SK-N-DZ (cell line): ENCODE measurements at places on chromosomes 16 and 17.

GRCh38 chr16:12176051-12176450 lies 199.5 kb downstream of the SNX29 start:
- DNase-seq = no peak

DNA sequence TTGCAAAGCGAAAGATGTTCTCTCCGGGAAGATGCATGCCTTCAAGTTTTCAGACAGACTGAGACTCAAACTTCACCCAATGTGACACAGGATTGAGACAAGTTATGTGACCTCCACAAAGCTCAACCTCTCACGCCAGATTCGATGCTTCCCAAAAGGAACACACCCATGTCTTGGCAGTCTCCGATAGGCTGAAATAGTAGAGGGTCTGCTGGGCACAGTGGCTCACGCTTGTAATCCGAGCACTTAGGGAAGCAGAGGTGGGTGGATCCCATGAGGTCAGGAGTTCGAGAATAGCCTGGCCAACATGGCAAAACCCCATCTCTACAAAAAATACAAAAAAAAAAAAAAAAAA lies 22.1 kb downstream of the ZFHX3 start:
- no peak for DNase-seq

DNA sequence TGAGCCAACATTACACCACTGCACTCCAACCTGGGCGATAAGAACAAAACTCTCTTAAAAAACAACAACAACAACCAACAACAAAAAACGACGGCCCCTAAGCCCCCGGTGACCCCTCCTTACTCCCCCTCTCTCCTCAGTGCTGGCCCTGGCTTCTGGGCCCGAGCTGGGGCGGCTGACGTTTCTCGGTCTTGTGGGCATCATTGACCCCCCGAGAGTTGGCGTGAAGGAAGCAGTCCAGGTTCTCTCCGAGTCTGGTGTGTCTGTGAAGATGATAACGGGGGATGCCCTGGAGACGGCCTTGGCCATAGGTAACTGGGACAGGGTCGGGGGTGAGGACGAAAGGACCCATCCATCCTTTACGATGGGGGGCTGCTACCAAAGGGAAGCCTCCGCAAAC lies 52.7 kb downstream of the MEAK7 start:
- no peak for DNase-seq

- DNase-seq = no peak
Observed at GRCh38 chr16:62712566-62712965, 676.3 kb upstream of the CDH8 start.

GRCh38 chr16:11870399-11870798 lies 19.1 kb upstream of the RSL1D1 start:
- DNase-seq = no peak

DNA sequence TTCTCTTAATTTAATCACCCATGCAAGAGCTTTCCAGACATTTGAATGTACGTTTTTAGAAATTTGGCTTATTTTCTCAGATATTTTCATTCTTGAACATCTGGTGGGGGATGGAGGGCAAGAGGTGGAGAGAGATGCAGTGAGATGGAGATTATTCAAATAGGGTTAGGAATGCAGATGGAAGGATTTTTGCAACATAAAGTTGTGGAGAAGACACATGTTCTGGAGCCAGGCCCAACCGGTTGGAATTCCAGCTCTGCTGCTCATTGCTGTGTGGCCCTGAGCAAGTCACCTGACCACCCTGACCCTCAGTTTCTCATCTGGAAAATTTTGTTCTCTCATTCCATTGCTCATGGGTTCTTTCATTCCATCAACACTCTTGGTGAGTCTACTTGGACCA lies 66.9 kb downstream of the IRX3 start:
- DNase-seq = no peak

GRCh38 chr17:57485916-57486881 lies 229.9 kb downstream of the MSI2 start:
- no peak for DNase-seq

- no peak for DNase-seq
Observed at GRCh38 chr16:82992786-82993185, 366.0 kb downstream of the CDH13 start.

DNA sequence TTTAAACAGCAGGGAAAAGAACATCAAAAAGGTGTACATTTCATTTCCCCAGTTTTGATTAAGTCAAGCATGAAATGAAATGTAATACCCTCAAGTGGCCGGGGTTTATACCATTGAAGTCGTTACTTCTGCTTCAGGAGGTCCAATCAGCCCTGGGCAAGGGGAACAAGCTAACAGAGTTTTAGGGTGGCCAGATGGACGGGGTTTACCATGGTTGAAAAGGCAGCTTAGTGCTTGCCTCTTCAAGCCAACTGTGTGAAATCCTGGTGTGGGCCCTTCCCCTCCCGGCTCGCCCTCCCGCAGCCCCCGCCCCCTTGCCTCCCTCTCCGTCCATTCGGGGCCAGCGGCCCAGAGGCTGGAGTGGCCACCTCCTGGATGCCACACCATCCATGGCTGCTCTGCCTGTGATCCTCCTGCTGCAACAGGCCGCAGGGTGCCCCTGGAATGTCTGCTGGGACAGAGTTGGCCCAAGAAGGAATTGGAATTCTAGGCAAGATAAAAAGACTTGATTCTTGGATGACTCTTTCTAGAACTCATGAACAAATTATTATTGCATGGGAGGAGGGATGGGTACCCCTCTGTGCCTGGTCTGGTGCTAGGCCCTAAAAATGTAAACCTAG lies 296.2 kb upstream of the IRX3 start:
- no peak for DNase-seq

- DNase-seq = no peak
Observed at GRCh38 chr16:83802135-83802534, 5.6 kb upstream of the HSBP1 start.

GRCh38 chr17:34723875-34724274 lies 144.5 kb downstream of the TMEM132E start:
- DNase-seq = no peak

GRCh38 chr17:55154101-55154500 lies 110.7 kb upstream of the HLF start:
- DNase-seq = no peak

- no peak for DNase-seq
Observed at GRCh38 chr16:56211435-56211981, 20.2 kb downstream of the GNAO1 start.

GRCh38 chr17:78998311-78999055 lies 11.1 kb downstream of the CANT1 start:
- DNase-seq = no peak

GRCh38 chr17:32010114-32010513 lies 2.9 kb downstream of the LRRC37B start:
- DNase-seq = no peak

GRCh38 chr16:57367116-57367752 lies 5.1 kb upstream of the CX3CL1 start:
- no peak for DNase-seq

DNA sequence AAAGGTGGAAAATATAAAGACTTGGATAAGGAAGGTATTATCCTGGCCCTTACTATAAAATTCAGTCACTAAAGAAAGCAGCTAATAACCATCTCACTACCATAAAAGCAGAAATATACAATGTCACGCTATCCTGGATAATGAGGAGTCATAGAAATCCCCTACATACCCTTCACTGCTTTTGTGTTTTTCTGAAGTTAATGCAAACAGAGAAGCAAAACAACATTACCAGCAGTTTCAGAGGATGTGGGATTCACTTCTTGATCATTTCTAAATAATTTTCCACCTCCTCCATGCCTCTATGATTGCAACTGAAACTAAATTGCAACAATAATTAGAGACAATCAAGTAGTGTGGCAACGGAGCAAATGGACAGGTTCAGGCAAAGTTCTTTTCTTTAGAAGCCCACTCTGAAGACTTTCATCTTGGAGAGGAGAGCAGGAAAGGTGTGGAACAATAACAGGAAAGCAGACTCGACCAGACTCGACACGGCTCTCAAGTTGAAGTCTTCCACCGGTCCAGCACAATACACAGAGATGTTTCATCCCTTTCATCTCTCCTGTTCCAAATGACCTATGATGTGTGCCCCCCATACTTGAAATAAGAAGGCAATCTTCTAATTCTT lies 10.2 kb downstream of the CYTH1 start:
- DNase-seq = no peak

- no peak for DNase-seq
Observed at GRCh38 chr16:27191352-27191924, 11.9 kb upstream of the KDM8 start.

- no peak for DNase-seq
Observed at GRCh38 chr17:3877220-3877619, 15.6 kb downstream of the CAMKK1 start.

- no peak for DNase-seq
Observed at GRCh38 chr16:75983741-75984381, 257.6 kb upstream of the CPHXL start.

- no peak for DNase-seq
Observed at GRCh38 chr16:21167360-21167759, 8.9 kb downstream of the LDAF1 start.

DNA sequence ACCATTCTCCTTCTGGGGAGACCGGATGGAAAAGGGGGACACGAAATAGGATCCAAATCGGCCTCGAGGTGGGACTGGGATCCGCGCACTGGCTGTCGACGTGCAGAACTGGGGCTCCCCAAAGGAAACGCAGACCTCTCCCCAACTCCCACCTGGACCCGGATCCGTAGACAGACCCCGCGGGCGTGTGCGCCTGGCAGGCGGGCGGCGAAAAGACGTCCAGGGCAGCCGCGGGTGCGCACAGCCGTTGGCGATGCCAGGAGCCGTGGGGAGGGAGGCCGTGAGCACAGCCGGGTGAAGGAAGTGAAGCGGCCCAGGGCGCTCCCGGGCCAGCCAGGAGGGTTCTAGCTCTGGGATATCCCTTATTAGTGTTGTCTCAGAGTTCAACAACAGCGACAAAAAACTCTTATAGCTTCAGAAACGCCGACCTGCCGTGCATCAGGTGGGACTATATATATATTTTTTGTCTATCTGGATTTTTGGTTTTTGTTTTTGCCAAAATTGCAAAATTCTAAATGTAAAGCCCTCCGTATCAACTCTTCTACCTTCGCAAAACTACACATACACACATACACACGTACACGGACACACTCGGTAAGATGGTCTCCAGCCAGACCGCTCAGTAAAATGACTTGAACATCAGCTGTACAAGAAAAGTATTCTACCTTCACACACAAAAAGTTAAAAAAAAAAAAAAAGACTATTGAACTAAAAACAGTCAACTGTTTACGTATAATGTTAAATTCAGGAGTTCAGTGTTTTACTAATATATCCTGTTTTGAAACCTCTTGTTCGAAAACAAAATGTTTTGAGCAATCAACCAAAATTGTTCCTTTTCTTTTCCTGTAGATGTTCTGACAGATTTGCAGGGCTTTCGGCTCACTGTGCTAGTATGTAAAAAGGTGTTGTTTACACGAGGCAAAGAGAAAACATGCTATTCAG lies 5.2 kb upstream of the AATF start:
- no peak for DNase-seq

DNA sequence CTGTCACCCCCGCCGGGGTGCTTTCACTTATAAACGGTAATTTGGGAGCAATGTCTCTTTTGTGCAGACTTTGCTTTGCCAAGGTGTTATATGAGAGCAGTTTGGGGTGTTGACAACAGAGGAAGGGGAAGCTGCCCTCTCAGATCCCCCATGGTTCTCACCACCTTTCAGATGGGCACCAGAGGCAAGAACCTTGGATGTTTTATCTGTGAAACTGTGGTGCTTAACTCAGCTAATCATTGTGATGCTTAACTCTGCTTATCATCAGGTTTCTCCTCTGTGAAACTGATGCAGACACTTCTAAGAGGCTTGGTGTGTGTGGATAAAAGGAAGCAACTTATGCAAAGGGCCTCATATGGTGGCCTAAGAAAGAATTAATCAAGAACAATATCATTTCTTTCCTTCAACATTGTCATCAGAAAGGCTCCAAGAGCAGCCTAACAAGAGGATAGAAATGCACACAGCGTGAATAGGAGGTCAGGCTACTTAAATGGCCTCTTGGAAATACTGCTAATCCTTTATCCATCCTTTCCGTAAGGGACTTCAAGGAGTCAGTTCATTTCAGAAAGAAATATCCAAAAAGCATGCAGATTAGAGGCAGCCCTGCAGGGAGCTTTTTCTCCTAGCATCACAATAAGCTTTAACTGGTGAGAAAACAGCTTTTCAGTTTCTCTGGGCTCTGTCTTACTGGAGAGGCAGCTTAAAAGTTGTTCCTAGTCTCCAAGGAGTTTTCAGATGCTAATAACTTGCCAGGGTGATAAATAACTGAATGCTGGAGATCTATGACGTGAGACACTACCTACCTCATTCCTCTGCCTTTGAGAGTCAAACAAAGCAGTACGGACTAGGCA lies 55.1 kb upstream of the CLEC3A start:
- no peak for DNase-seq

DNA sequence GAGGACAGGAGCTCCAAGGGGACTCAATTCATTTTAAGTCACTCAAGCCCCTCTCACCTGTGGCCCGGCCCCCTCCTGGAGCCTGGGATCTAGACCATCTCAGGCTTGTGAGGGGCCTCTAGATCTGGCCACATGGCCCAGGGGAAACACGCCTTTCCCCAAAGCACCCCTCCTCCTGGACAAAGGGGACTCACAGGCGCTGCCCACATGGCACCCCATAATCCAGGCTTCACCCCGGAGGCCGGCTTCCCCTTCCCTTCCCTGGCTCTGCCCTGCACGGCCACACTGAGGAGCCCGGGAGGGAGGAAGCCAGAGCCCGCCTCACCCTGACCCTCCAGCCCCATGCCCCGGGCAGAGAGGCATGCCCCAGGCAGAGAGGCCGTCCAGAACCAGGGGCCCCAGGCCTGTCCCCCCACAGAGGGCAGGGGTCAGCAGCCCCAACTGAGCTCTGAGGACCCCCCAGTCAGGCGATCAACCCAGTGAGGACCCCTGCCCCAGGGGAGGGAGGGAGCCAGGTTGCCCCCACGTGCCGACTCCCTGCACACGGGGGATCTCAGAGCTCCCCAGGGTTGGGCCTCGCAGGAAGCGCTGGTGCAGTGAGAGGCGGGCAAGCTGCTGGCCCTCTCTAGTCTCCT lies 10.9 kb downstream of the HS3ST6 start:
- no peak for DNase-seq

GRCh38 chr17:82236142-82236971 lies 7.5 kb downstream of the SLC16A3 start:
- DNase-seq = peak; percentile 62

- no peak for DNase-seq
Observed at GRCh38 chr17:37820995-37821713, 76.3 kb upstream of the HNF1B start.

DNA sequence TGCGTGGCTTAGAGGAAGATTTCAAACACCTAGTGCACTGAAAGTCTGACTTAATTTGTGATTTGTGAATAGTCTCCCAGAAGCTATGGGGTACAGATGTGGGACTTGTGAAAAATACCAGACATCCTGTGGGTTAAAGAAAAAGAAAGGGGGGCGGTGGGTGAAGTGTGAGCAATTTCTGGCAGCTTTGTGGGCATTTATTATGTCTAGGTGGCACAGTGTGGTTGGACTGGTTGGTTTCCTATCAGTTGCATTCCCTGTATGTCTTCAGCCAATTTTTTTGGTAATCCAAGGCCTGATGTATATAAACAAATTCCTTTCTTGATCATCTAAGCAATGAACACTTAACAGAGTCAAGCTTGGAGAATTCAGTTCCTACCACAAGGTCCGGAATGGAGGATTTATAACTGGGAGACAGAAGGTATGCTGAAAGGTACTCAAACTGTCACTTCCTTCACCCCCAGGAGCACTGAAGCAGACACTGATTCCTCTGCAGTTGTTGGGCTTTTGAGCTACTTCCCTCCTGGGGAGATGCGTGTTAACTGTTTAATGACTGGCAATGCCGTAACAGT lies 211.6 kb downstream of the WWOX start:
- no peak for DNase-seq
